ENCODE measurements at places on chromosomes 3 and 15.
A peak's percentile ranks its signal among the peaks of the same experiment; 100 is the strongest.

DNA sequence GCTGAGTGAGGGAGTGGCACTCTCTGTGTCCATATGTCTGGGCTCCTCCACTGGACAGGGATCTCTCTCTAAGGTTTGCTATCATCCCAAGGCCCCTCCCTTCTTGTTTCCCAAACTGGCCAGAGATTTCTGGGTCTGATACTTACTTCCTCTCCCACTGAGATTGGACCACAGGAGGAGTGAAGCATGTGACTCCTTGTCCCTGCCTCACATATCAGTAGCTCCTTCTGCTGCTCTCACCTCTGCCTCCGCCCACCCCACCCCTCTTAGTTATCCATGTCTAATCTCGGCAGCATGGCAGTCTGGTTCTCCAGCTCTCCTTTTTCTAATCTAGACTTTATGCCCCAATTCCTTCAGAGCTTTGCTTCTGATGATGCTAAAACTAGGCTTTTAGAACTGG, 223.1 kb downstream of the RPLP1 start:
- DNase-seq, result no peak

GRCh38 chr3:10551821-10552630, 46.6 kb upstream of the ATP2B2 start:
- peak; percentile 71 for DNase-seq

DNA sequence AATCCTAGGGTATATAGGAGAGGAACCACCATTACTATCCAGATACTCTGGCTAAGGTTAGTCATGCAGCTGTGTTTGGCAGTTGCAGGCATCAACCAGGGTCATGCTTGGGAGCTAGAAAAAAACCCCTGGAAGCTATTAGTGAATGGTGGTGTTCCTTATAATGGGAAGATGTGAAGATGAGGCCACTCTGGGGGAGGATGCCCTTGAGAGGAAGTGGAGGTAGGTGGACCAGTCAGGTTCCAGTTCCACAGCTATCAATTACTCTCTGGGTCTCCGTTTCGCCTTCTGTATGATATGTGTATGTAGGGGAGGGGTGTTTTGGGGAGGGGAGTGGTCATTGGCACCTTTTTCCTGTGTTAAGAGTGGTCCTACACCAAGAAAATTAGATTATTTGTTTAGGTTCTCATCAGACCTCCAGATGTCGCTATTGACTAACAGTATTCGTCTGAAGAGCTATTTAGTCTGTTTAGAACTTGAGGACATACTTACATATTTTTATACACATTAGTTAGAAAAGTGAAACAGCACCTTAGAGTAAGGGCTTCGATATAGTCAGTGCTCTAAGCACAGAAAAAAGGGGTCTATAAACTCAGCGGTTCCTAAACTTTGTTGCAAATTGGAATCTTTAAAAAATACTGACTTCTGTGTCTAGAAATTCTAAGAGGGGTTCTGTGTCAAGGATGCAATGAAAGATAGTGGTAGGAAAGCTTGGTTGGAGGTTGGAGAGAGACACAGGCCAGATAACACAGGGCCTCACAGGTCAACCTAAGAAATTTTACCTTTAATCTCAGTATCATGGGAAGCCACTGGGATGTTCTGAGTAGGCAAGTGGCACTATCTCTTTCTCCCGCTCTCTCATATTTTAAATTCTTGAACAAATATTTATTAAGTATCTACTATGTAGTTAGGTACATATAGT, 9.1 kb upstream of the HPS3 start:
- no peak for DNase-seq

GRCh38 chr3:2504912-2505311, 406.2 kb downstream of the CNTN4 start:
- no peak for DNase-seq

DNA sequence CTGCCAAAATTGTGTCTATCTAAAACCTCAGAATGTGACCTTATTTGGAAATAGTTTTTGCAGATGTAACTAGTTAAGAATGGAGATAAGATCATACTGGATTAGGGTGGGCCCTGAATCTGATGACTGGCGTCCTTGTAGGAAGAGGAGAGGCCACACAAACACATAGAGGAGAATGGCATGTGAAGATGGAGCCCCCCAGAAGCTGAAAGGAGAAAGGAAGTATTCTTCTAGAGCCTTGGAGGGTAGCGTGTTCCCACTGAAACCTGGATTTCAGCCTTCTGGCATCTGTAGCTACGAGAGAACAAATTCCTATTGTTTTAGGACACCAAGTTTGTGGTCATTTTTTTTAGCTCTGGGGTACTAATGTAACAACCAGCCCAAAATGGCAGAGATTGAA, 423.0 kb upstream of the TPM1 start:
- DNase-seq, result no peak

DNA sequence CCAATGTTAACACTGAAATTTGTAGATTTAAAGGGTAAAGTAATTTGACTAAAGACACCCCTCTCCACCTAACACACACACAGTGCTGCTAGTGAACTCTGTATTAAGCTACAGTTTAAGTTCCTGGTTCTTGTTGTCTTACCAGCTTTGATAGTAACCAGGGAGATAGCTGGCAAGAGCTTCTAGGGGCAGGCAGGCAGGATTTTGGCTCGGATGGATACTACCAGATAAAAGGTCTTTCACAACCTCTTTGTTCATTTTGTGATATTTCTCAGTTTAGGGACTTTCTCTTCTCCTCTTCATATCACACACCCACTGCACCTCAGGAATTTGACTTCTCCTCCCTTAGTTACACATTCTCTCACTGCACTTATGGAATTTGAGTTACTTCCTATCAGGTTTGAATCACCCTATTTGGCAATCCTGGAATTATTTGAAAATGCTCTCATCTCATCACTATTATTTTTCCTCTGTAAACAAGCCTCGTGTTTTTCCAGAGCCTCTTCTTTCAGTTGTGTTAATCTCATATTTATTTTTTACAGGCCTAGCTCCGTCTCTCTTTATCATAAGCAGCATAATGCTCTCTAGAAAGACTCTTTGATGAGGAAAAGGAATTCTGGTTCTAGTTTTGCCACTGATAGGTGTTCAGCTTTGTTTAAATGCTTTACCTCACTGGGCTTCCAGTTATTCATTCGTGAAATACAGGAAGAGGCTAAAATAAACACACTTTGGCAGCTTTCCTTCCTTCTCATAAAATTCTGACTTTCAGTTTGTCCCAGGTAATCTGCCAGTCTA, 23.0 kb upstream of the CLDN1 start:
- DNase-seq, result no peak
